ENCODE measurements at places on chromosomes 16 and 17. TPM values are rescaled to one million over a fixed set of nuclear protein-coding genes. Genes with fewer than 3 reads are reported as not detected.

RPH3AL gene
- total RNA-seq: 36.0 TPM

TMEM100 gene
- not detected for total RNA-seq

FBXL16 gene
- 5.9 TPM for total RNA-seq

NEUROD2 gene
- total RNA-seq: not detected

PRKCB gene
- total RNA-seq: not detected

CD300LG gene
- total RNA-seq: not detected

FGF11 gene
- 0.91 TPM for total RNA-seq

DNA sequence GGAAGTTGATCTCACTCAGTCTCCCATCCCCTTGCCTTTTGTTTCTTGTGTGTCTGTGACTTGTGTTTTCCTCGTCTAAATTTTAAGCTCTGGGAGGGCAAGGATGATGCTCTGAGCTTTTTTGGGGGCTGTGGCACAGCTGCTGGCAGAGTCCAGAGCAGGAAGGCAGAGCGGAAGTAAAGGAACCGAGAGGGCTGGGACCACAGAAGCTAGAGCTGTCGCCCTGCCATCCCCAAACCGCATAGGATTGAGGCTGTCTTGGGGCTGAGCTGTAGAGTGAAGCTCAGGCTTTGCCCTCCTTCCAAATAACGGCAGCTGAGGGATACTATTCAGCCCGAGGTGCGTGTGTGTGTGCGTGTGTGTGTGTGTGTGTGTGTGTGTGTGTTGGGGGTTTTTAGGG is 3.8 kb upstream of the DNAH2 start:
- DNase-seq: no peak

- DNase-seq: peak; percentile 93
Observed at GRCh38 chr16:66152823-66153393, 213.6 kb upstream of the CDH5 start.

- DNase-seq: no peak
Observed at GRCh38 chr16:89175280-89176146, 4.0 kb downstream of the CDH15 start.

GRCh38 chr17:40316571-40317344 is 7.8 kb downstream of the RARA start:
- peak; percentile 83 for DNase-seq

DNA sequence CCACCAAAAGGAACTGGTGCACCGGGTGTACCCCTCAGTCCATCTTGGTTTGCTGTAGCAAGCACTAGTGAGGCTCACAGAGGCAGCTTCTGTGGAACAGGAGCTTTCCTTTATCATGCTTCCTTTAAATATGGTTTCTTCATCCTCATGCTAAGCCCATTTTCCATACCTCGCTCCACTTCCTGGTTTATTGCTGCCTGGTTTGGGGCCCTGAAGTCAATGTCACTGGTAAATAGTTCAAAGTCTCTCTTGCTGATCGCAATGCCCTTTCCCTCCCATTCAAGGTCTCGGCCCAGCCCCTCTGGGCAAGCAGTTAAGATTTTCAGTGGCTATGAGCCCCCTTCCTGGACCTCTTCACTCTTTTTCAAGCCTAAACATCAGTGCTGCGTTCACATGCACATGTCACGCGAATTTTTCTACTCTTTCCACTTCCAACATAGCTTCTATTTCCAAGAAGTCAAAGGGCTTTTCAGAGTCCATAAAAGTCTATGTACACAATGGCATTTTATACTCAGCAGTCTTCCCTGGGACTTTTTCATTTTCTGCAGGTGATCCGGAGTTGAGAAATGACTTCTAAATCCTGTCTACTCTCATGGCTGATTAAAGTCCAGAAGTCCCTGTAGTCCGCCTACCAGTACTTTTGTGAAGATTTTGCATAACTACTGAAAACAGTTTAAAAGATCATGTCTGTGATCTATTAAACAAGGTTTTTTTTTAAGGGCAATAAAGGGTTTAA is 323.8 kb upstream of the ZFHX3 start:
- DNase-seq: no peak

GRCh38 chr17:77901481-77901880 is 57.0 kb upstream of the TNRC6C start:
- DNase-seq: no peak

DNA sequence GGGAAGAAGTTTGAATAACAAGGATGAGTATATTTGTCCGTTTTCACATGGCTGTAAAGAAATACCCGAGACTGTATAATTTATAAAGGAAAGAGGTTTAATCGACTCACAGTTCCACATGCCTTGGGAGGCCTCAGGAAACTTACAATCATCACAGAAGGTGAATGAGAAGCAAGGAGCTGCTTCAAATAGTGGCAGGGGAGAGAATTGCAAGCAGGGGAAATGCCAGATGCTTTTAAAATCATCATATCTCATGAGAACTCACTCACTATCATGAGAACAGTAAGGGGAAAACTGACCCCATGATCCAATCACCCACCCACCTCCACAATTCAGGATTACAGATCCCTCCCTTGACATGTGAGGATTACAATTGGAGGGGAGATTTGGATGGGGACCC is 212.8 kb upstream of the CDH8 start:
- DNase-seq: no peak

- no peak for DNase-seq
Observed at GRCh38 chr17:28917029-28917428, 14.2 kb upstream of the DHRS13 start.

DNA sequence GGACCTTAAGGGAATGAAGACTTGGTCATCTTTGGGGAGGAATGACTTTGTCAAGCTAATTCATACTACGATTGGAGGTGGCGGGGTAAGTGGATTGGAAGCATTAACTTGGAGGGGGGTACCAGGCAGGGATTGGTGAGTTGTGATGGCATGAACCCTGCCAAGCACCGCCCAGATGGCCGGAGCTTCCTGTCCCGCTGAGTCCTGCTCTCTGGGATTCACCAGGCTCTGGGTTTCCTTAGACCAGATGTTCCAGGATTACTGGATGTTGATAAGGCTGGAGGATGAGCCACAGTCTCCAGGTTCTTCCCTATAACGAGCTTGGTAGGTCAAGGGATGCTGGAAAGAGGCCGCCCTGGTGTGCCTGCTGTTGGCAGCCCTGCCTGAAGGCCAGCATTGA is 154.9 kb downstream of the SDK2 start:
- no peak for DNase-seq

- DNase-seq: no peak
Observed at GRCh38 chr17:59370593-59371299, 39.3 kb downstream of the YPEL2 start.

- DNase-seq: no peak
Observed at GRCh38 chr17:7260151-7260550, 2.1 kb downstream of the CLDN7 start.

All from Caco-2 (cell line).